ENCODE measurements at places on chromosomes 7 and 10.

GRCh38 chr10:32229170-32229569 is 117.8 kb downstream of the EPC1 start:
- DNase-seq, result no peak

DNA sequence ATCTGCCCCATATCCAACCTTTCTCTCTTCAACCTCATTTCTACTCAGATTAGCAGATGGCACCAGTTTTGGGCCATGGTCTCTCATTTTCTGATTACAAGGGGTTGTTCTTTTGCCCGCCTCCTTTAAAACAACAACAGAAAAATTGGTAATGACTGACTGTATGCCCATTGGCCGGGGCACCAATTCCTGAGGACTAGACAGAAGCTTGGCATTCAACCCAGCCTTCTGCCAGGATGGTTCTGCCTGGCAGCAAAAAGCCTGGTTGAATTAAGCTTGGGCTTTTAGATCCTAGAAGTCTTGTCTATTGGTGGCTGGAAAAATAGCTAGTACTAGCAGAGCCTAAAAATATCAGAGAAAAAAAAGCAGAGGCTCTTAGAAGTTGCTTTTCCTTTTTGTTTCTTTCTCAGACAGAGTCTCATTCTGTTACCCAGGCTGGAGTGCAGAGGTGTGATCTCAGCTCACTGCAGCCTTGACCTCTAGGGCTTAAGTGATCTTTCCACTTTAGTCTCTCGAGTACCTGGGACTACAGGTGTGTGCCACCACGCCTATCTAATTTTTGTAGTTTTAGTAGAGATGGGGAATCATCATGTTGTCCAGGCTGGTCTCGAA is 402.6 kb downstream of the AUTS2 start:
- DNase-seq, result no peak

DNA sequence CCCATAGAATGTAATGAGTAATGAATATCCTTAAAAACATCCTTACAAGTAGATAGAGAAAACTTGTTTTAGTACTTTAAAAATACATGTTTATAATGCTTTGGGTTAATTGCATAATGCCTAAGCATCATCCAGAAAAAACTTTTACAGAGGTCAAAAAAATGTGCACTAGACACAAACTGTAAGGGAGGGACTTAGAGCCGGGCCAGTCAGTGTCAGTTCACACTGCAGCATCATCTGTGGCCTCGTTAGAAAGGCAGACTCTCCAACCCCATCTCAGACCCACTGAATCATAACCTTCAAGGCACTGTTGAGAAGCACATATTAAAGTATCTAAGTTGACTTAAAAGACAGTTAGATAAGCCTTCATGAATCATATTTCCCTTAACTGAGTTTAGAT is 230.1 kb upstream of the PRPS1L1 start:
- DNase-seq, result no peak

- DNase-seq, result no peak
Observed at GRCh38 chr10:132907821-132908620, 34.3 kb downstream of the CFAP46 start.

All from activated CD4-positive, alpha-beta memory T cell treated with anti-CD3 and anti-CD28 coated beads for 36 hours (primary cell).